ENCODE measurements at places on chromosomes 7 and 10.

DNA sequence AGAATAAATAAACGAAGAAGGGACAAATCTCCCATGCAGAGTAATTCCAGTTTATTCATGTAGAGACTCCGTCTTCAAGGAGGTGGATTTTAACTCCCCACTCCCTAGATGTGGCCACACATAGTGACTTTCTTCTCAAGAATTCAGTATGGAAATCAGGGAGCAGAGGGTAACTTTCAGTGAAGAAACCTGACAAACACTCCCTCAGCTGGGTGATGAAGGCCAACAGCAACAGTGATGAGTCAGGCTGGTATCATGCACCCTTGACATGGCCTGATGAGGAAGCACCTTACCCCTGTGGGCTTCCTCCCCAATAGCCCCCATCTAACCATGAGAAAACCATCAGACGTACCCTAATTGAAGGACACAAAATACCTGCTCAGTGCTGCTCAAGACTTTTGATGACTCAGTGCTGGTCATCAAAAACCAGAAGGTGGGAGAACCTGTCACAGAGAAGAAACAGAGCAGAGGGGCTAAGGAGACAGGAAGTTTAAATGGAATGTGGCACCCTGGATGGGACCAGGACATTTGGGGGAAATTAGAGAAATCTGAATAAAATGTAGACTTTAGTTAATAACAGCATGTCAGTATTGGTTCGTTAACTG lies 50.6 kb downstream of the ADAMTS14 start:
- peak; percentile 63 for DNase-seq

GRCh38 chr10:60853107-60853506 lies 74.8 kb downstream of the CDK1 start:
- peak; percentile 85 for DNase-seq

DNA sequence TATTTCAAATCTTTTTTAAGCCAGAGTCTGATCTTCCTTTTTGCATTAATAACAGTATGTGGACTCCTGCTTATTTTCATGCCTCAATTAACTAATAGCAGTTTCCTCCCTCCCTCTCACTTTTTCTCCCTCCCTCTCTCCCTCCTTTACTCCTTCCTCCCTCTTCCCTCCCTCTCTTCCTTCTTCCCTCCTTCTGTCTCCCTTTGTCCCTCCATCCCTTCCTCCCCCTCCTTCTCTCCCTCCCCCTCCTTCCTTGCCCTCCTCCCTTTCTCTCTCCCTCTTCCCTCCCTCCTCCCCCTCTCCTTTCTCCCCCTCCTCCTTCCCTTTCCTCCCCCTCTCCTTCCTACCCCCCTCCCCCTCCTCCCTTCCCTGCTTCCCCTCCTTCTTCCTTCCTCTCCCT lies 2.0 kb downstream of the ZCWPW1 start:
- DNase-seq = no peak

DNA sequence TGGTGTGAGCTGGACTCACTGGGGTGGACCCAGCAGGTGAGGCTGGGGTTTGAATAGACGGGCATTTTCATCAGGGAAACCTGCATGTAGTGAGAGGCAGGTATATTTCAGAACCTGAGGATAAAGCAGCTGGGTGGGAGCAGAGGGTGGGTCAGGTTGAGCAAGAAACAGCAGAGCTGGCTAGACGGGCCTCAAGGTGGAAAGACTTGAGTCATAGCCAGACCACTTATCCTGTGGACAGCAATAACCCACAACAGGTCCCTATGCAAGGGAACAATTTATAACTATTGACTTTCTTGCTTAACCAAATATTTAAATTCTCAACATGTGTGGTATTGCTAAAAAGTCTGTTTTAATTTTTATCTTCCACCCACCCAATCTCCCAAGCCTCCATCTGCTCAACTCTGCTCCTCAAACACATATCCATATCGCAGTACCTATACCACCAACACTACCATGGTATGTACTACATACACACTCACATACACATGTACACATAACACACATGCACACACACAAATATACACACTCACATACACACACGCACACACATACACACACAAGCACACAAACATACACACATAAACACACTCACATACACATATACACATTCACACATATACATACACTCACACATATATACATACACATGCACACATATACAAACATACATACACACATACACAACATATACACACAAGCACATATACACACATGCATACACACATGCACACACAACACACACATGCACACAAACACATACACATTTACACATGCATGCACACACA lies 129.0 kb upstream of the C7orf33 start:
- no peak for DNase-seq

DNA sequence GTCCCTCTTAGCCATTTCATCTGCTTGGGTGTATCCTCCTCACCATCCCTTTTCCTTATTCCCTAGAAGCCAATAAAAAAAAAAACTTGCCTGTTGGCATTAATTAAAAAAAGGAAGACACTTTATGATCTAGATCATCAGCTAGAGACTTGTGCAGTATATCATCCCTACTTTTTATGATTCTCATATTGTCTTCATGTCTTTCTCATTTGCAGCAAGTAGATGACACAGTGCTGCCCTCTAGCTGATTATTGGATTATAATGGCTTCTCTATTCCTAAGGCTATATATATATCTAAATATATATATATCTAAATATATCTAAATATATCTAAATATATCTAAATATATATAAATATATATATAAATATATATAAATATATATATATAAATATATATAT lies 272.4 kb upstream of the LRGUK start:
- peak; percentile 77 for DNase-seq

- DNase-seq = peak; percentile 35
These were observed 51.6 kb upstream of the CREB5 start for GRCh38 chr7:28360739-28361138.

GRCh38 chr10:119980956-119981750 lies 88.6 kb downstream of the SEC23IP start:
- DNase-seq = no peak

Measured in LHCN-M2 (cell line).